NCI-H1105 treated with DMSO at 0.1 percent for 48 hours (cell line): ENCODE measurements at places on chromosomes 16 and 17.

DNA sequence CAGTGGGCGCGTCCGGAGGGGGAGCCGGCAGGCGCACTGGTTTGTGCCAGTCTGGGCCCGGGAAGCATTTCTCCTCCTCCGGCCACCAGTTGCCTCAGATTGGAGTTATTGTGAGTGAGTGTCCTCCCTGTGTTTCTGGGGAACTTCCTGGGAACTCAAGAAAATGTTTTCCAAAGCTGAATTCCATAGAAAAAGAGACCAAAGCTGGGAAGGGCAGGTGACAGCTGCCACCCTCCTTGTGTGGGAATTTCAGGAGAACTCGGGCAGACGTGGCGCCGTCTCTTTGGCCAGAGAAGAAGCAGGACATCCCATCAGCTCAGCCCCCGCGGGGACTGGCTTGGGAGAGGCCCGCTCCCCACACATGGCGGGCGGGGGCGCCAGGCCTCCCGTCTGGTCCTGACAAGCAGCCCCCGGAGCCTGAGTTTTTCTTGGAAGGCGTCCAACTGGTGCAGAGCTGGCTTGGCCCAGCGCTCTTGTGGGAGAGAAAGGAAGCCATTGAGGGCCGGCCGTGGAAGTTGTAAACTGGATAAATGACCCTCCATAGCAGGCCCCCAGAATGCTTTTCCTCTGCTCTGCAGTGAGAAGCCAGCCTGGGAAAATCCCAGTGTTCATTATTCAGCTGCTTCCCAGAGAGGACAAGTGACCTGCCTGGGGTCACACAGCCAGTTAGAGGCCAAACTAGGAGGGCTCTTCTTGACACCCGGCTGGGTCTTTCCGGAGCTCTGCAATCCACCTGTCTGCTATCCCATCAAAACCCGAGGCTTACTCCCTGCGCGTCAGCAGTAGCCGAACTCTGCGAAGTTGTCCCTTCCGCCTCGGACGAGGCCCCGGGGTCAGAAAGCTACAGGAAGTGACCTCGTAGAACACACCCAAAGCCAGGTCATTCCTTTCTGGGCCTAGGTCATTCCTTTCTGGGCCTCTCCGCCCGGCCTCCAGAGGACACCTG is 39.2 kb upstream of the GSE1 start:
- peak; percentile 19 for DNase-seq

GRCh38 chr16:830871-831570 is 30.5 kb upstream of the GNG13 start:
- no peak for DNase-seq

GRCh38 chr17:7328840-7329373 is at the start of gene NEURL4:
Gene NEURL4 (minus strand): TSS chr17:7329335. CDS start chr17:7329312, 23 bp downstream.
- DNase-seq, result no peak

- DNase-seq, result no peak
These were observed 23.9 kb upstream of the CLEC18A start for GRCh38 chr16:69927056-69927757.

DNA sequence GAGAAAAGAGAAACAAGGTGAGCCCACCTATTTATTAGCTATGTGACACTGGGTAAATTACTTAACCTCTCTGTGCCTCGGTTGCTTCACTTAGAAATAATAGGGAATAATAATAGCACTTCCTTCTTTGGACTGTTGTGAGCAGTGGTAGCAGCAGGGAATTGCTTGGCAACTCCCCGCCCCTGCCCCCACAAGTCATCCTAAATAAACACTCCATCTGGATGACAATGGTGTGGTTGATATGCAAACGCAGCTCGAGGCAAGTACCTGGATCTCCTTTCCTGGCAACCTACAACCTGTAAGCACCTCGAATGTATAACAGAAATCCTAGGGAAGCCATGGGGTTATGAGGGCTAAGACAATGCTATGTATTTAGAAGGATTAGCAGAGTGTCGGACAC is 9.1 kb downstream of the TEKT3 start:
- peak; percentile 4 for DNase-seq

DNA sequence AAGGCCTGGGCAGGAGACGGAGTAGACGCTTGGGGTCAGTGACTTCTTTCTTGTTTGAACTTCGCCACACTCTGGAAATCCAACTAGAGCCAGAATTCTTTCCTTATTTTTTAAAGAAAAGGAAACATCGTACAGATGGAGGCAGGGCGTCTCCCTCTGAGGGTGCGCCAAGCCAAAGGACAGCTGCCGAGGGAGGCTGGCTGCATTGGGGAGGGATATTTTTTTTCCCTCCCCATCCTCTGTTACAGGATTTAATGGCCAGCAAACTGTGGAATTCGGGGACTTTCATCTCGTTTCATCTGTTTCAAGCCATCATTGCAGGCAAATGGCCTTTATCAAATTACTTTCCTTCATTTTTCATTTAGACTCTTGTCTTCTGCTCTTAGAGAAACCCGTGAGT is 15.9 kb downstream of the CDK5R1 start:
- DNase-seq, result no peak

- DNase-seq, result no peak
These were observed 193.8 kb upstream of the SHISA6 start for GRCh38 chr17:11047228-11047627.

DNA sequence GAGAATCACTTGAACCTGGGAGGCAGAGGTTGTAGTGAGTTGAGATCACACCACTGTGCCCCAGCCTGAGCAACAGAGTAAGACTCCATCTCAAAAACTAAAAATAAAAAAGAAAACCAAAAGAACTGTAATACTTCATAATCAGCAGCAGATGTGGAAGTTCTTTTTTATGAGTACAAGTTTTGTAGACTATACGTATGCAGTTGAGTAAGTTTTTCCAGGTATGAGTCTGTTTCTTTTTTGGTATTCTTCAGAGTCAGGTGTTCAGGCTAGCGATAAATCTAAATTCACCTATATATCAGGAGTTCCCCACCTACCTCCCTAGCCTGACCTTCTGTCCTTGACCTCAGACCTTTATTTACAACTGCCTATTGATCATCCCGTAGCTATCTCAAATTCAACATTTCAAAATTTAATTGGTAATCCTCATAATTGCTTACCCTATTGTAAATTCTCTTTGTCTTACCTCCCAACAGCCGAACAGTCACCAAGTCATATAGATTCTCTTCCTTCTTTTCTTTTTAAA is 10.7 kb downstream of the DCTN5 start:
- no peak for DNase-seq

GRCh38 chr17:82188001-82188961 is 24.4 kb downstream of the CCDC57 start:
- DNase-seq, result no peak

DNA sequence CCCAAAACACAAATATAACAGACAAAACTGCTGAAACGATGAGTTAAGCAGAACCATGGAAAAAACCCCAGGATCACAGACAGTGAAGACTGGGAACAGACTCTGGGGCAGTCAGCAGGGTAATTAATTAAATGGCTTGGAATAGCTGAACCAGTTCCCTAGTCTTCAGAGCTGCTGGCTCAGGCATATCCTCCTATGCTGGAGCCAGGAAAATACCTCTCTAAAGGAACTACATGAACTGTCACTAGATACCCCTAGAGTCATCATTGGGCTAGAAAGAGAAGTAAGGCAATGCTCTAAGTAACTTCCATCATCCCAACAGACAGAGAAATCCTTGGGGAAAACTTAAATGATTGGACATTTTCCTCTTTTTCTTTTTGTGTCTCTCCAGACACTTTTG is 113.0 kb downstream of the STXBP4 start:
- DNase-seq, result no peak

DNA sequence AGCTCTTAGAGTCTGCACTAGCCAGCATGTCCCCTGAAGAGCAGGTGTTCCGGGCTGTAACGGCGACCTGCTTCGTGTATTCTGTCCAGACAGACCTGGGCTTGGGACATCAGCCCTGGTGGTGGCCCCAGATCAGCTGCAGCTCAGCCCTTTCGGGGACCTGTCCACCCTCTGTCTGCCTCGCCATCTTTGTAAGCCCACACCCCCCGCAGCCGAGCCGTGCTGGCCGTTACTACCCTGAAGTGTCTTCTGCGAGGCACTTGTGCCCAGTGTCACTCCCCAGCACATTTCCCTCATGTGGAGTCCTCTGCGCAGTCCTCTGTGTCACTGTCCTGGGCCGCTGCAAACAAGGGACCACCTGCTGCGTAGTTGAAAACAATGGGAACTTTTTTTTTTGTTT is 10.4 kb downstream of the CARD14 start:
- no peak for DNase-seq

DNA sequence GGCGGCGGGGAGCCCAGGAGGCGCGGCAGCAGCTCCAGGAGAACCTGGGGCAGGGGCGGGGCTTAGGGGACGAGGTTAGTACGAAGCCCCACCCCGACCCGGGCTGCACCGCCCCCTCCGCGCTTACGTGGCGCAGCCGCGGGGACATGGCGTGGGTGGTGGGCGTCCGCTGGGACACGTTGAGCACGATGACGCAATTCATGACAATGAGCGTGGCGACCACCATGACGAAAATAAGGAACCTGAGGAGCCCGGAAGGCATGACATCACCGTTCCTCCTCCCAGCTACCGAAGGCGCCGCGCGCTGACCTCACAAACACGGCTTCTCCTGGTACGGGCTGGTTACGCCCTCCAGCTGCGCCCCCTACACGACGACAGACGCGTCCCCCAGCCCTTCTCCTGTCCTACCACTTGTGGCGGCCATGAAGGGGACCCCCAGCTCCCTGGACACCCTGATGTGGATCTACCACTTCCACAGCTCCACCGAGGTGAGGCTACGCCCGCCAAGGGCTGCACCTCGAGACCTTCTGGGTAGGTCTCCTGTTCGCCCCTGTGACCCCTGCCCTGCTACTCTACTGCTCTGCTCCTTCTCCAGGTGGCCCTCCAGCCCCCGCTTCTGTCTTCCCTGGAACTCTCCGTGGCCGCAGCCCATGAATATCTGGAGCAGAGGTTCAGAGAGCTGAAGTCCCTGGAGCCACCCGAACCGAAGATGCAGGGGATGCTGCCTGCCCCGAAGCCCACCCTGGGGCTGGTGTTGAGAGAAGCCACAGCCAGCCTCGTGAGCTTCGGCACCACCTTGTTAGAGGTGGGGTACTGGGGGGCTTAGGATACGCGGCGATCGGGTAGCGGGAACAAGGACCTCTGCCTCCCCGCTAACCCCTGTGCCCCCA is at the start of gene C17orf107:
C17orf107 (plus strand) TSS at position 196 of the 890 bp plus-strand sequence; CDS start at position 423, 227 bp downstream.
- DNase-seq, result peak; percentile 70

DNA sequence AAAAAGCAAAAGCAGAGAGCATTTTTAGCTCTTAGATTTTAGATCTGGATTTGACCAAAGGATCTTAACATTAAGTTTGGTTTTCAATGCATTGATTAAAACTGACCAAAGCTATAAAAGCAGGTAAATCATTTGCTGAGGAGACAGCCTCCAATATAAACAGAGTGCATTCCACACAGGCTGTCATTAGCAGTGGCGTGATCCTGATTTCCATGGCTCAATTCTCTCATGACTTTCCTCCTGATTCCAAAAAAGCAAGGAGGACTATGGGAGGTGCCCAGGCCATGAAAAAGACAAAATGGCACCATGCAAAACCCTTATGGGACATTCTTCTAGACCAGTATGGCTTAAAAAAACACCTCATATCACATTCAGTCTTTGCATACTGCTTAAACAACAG is 53.5 kb downstream of the PARN start:
- no peak for DNase-seq

DNA sequence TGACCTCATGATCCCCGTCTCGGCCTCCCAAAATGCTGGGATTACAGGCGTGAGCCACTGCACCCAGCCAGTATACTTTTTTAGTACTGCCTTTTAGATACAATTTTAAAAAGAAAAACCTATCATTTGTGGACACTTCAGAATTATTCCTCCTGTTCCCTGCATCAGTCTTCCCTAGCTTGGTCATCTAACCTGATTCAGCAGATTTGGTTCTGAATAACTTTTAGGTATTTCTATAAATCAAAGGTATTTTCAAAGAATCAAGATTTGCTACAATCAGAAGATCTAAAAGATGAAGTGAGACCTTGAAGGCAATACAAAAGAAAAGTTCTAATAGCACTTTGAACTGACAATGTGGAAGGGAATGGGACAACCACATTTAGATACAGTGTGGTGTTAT is 30.0 kb downstream of the MBTD1 start:
- DNase-seq, result no peak

GRCh38 chr17:41442739-41443138 is 2.0 kb upstream of the KRT38 start:
- no peak for DNase-seq

GRCh38 chr17:7673239-7673638 is 14.1 kb downstream of the TP53 start:
- no peak for DNase-seq

DNA sequence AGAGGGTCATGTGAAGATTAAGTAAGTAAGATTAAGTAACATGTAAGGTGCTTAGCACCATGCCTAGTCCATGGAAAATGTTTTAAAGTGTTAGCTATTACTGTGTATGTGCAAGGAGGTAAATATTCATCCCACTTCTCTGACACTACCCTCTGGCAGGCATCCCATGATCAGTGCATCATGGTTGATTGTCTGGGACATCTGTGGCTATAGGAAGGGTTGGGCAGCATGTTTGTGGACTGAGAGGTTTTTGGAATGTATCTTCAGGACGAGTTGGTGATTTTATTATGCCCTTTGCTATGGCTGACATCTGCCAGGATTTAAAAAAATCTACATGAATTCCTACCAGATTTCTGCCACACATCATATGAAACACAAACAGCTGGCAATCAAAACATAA is 6.5 kb upstream of the TAOK1 start:
- no peak for DNase-seq

- DNase-seq, result no peak
These were observed 7.7 kb downstream of the CYB561 start for GRCh38 chr17:63438092-63439051.

DNA sequence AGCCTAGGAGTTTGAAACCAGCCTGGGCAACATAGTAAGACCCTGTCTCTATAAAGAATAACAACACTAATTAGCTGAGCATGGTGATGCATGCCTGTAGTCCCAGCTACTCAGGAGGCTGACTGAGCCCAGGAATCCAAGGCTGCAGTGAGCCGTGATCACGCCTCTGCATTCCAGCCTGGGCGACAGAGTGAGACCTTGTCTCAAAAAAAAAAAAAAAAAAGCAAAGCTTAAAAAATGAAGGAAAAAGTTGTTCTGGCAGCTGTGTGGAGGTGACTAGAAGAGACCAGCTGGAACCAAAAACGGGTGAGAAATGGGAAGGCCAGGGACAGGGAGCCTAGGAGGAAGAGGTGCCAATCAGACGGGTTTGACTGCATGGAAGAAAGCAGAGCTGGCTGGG is 4.2 kb downstream of the BCL7C start:
- no peak for DNase-seq

DNA sequence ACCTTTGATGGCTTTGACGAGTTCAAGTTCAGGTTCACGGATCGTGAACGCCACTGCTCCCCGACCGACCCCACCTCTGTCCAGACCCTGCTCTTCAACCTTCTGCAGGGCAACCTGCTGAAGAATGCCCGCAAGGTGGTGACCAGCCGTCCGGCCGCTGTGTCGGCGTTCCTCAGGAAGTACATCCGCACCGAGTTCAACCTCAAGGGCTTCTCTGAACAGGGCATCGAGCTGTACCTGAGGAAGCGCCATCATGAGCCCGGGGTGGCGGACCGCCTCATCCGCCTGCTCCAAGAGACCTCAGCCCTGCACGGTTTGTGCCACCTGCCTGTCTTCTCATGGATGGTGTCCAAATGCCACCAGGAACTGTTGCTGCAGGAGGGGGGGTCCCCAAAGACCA is 17.6 kb downstream of the NOD2 start:
- no peak for DNase-seq
